Stimulated activated CD4-positive, alpha-beta T cell treated with anti-CD3 and anti-CD28 coated beads, Interleukin-1b, Interleukin-23, amount 100 ng/mL, for 48 hours (primary cell): ENCODE measurements at places on chromosomes 1 and 21.

- DNase-seq: no peak
Observed at GRCh38 chr1:118275472-118276115, 90.6 kb upstream of the SPAG17 start.

- no peak for DNase-seq
Observed at GRCh38 chr1:80170811-80171485, 1164.4 kb upstream of the ADGRL4 start.

DNA sequence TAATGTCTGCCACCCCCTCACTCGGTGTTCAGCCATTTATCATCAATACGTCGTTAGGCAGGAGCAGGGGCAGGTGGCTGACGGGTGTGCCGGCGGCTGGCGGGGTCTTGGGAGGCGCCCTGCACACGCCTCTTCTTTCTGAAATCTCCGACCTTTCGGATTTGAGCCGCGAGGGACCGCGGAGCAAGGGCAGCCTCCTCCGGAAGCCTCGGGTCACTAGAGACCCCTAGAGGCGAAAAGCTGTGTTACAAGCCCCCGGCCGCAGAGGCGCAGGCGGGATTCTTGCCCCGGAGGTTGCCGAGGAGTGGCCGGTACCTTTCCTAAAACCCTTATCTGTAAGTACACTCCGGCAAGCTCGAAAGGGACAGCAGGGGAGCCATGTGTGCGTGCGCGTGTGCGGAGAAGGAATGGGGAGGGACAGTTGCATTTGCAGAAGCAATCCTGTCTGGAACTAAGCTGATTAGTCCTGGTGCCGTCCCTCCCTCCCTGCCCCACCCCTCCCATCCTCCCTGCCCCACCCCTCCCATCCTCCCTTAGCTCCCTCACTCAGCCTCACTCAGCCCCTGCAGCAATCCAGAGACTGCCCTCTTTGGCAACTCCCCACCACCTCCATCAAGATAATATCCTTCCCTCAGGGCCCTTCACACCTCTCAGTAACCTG, 11.0 kb downstream of the BRINP2 start:
- peak; percentile 31 for DNase-seq

GRCh38 chr1:203368624-203369451, 17.9 kb upstream of the FMOD start:
- DNase-seq: no peak

DNA sequence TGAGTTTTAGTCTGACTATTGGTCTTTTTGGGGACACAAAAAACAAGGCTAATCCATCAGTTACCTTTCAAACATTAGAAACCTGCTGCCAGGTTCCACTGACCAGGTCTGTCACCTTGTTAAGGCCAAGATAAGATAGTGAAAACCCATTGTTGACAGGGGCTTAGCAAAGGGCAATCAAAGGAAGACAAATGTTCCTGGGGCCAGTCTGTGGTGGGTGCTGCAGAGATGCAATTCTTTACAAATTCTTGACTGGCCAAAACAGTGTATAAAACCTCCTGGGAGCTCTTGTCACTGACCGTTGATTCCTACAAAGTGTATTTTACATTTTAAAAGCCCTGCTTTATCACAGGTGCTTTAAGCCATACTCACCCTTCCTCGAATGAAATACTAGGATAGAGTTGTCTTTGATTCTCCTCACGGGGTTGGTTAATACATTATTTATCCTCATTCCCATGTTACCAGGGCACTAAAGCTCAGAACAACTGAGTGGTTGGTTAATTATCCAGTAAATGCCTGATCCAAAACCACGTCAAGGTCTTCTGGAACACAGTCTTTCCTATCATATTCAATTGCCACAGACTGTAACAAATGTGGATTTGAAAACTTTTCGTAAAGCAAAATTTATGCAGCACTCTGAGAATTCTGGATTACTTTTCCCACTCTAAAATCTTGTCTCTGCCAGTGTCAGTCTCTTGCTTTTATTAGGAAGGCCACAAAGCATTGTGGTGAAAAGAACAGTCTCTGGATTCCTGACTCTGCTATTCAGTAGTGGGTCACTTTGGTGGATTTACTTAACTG, 77.2 kb downstream of the NRIP1 start:
- DNase-seq: no peak

- DNase-seq: no peak
Observed at GRCh38 chr1:217260676-217261075, 370.2 kb downstream of the GPATCH2 start.

DNA sequence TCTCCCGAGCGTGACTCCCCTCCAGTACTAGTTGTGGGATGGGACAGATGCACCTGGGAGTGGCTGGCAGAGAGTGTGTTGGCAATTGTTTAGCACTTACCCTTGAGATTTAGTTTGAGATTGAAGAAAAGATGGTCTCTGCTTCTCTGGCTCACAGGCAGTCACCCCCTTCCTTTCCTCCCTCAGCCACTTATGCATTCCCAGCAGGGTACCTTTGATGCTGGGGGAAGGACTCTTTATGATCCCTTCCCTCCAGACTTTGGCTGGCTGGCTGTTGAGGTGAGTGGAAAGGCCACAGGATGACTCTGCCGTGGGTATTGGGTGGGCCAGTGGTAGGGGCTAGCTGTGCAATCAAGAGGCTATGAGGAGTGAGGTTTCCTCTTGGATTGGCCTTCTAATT, 236.8 kb downstream of the CAMTA1 start:
- no peak for DNase-seq

DNA sequence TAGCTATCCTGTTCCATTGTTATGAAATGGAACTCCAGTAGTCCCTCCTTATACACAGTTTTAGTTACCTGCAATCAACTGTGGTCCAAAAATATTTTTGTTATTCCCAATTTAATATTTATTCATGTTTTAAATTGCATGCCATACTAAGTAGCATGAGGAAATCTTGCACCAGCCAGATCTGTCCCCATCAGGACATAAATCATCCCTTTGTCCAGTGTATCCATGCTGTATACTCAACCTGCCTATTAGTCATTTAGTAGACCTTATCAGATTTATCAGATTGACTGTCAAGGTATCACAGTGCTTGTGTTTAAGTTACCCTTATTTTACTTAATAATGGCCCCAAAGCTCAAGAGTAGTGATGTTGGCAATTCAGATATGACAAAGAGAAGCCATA, 207.9 kb upstream of the DMRTA2 start:
- DNase-seq: no peak

DNA sequence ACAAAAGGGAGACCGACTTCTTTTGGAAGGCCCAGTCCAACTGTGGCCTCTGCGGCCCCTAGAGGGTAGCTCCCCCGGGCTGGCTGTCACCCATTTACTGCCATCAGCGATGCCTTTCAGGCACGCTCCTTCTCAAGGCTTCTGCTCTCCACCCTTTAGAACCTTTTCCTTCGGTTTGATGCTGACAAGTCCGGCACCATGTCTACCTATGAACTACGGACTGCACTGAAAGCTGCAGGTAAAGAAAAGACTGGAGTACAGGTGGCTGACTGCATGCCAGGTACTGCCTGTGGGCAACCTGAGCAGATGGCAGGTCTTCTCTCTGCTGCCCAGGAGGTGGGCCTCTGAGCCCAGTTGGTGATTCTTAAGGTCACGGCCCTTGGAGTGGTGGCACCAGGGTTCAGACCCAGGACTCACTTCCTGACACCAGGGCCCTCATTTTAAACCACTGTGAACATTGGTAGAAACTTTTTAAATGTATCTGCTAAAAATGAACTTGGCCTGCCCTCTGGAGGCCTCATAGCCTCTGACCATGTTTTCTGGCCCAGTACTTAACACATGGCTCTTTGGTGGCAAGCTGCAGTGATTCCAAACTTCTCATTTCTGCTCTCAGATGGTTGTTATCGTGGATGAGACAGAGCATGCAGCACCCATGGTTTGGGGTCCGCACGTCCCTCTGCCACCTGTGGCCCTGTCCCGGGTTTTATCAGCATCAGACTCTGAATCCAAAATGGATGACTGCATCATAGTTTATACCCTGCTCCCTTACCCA, 45.7 kb downstream of the CAPN9 start:
- no peak for DNase-seq

DNA sequence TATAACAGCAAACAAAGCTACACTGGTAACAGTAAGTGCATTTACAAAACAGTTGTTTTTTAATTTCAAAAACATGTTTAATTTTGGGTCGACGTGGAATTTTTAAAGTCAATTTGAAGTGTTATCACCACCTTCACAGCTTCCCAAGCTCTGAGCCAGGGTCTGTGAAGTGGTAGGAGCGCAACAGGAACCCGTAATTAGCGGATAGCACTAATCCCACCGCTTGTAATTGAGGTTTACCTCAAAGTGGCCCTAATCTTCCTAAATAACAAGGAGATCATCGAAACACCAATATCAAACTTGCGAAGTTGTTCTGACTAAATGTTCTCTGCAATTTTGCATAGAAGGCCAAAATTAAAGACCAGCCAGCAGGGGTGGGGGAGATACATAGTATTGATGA, 18.8 kb downstream of the LBR start:
- DNase-seq: no peak

DNA sequence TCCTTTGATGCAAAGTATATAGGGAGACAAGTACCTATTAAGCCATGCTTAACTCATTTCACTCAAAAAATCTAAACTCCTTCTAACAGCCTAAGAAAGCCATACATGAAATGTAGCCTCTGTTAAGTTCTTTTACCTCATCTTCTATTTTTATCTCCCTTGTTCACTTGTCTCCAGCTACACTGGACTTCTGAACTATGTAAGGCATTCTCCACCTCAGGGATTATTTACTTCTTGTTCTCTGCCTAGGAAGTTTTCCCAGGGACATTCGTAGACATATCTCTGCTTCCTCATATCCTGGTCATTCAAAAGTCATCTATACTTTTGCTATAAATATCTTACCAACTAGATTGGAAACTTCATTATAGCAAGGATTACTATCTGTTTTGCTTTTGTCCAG, 96.9 kb downstream of the COP1 start:
- no peak for DNase-seq

- no peak for DNase-seq
Observed at GRCh38 chr1:206753141-206753540, 17.4 kb upstream of the IL19 start.

- no peak for DNase-seq
Observed at GRCh38 chr1:4108331-4108730, 208.3 kb upstream of the C1orf174 start.

DNA sequence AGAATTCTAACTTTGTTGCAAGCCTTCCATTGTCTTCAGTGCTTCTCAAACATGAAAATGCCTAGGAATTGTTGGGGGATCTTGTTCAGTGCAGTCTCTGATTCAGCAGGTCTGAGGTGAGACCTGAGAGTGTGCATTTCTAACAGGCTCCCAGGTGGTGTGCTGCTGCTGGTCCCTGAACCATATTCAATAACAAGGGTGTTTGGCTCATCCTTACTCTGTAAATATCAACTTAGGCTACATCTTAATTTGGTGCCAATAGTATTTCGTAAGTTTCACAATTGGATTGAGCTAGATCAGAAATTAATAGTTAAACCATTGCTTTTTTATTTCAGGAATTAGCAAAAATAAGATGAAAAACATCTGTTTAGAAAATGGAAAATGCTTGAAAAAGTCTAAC, 59.1 kb upstream of the GPR88 start:
- DNase-seq: no peak

DNA sequence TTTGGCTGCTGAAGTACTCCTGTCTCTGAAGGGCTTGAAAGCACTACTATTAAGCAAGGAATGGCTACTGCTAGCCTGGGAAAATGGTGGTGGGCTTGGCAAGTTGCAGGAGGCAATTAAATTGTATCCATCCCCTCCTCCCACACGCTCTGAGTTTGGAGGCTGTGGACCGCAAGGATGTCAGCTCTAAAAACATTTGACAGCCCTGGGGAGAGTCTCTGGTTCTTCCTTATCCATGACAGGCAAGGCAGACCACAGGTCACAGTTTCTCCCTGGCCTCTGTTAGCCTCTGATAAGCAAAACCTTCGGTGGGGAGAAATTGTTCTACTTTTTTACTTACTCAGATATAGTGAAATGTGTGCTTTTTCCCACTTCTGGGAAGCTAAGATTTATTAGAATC, 46.6 kb downstream of the S1PR1 start:
- no peak for DNase-seq

GRCh38 chr1:118486199-118486598, 301.2 kb upstream of the SPAG17 start:
- DNase-seq: no peak

GRCh38 chr1:181127898-181128453, 39.5 kb downstream of the IER5 start:
- no peak for DNase-seq

DNA sequence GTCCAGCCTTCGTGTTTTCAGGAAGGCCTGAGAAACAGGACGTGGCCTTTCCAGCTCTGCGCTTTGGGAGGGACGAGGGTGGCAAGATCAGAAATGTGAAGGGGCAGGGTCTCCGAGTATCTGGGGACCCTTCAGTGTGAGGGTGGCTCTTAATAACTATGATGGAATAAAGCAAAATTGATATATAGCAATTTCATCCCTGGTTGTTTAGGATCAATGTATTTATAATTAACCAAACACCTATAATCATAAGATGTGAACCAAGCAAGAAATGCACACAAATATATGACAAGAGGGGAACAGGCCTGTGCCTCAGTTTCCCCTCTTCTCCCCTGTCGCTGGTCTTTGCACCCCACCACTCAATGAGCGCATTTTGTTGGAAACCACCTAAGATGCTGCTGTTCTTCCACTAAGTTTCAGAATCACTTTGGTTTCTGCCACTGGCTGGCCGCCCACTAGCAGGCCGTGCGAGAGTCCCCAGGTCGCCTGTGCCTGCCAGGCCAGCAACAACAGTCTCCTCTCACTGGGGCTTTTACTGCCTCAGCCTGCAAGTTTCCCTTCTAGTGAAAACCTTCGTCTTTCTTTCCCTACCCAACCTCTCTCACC, 36.6 kb downstream of the UBASH3A start:
- no peak for DNase-seq

DNA sequence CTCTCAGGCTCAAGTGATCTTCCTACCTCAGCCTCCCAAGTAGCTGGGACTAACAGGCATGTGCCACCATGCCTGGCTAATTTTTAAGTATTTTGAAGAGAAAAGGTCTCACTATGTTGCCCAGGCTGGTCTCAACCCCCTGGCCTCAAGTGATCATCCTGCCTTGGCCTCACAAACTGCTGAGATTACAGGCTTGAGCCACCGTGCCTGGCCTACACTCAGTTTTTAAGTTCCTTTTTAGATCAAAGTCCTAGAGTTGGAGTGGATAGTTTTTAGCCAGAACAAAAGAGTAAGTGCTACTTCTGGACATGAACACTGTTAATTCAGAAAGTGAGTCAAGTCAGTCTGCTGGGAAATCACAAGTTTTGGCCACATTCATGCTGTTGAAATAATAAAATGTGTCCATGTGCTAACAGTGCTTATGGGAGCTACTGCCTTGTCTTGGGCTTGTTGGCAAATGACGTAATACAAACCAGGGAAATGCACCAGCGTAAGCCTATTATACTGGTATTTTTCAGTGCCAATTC, 84.2 kb downstream of the NDUFS5 start:
- no peak for DNase-seq
